ENCODE measurements at places on chromosomes 5 and 9.

DNA sequence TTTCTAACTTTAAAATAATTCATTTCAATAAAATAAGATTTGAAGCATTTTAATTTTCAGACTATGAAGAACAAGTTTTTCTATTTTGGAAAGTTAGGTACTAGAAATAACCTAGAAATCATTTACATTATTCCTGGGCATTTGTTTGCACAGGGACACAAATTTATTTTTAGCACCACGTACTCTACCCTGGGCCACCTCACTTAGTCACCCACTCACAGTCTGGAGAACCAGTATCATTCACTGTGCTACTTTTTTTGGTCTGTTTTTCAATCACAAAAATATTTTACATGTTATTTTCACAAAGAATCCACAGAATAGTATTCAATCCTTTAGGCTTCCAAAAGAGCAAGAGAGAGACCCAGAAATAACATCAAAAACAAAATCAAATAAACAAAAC, 128.6 kb upstream of the ACOT12 start:
- DNase-seq, result no peak

DNA sequence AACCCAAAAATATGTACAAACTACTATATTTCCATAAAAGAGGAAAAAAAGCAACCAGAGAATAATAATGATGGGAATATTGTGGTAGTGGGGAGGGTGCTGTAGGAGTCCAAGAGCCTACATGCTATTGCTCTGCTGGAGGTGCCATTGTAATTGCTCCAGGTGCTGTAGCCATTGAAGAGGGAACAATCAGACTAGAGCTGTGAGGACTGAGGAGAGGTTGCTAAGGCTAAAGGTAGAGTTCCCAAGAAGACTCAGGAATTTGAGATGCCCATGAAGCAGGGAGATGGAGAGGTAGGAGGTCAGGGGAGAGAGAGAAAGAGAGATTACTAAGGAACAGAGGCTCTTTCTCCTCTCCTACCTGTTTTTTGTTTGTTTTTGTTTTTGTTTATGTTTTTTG, 394.0 kb downstream of the DMRTA1 start:
- no peak for DNase-seq

DNA sequence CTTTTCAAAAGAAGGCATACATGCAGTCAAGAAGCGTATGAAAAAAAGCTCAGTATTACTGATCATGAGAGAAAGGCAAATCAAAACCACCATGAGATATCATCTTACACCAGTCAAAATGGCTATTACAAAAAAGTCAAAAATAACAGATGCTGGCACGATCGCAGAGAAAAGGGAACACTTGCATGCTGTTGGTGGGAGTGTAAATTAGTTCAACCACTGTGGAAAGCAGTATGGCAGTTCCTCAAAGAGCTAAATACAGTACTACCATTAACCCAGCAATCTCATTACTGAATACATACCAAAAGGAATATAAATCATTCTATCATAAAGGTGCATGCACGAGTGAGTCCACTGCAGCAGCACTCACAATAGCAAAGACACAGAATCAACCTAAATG, 24.5 kb downstream of the RETREG1 start:
- DNase-seq, result no peak

DNA sequence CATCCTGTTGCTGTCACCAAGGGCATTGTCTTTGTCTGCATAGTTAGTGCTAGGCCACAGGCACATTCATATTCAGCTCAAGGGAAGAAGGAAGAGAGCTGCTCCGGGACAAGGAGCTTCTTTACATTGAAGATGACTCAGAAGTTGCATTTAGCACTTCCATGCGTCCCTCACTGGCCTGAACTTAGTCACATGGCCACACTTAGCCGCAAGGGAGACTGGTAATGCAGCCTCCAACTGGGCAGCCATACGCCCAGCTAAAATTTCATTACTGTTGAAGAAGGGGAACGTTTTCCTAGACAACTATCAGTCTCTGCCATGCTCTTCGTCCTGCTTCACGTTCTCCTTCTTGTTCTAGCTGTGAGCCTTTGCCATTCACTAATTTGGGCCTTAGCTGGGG, 20.0 kb downstream of the ACTL7B start:
- DNase-seq, result no peak

DNA sequence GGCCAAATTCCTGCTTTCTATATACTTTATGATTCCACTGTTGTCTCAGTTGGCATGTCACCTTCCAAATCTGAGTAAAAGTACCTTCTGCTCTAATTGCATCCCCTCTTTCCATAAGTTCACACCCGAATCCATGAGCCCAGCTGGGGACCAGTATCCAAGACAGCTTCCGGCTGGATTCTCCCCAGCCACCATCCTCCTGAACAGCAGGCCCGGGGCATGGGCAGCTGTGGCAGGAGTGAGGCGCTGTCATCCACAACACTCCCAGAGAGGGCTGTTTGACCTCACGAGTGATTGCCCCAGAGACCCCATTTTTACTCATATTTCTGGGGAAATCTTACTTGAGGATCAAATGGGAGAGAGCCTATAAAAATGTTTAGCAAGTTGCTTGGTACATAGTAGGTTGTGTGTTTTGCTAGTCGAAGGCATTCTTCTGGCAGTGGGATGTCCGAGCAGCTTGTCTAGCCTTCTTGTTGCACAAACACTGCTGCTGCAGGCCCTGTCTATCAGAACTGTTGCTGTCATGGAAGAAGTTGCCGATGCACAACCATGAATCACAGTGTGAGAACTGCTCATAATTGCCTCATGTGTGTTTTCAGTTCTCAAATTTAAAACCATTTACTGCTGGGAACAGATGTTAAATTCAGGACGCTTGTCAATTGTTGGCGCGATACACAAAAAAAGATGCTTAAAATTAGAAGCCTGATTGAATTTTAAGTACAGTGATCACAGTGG, 93.8 kb downstream of the HSPA4 start:
- DNase-seq, result no peak

GRCh38 chr5:94470802-94471201, 147.6 kb downstream of the KIAA0825 start:
- no peak for DNase-seq

GRCh38 chr5:147554261-147554817, 44.5 kb upstream of the DPYSL3 start:
- no peak for DNase-seq

Data from hippocampal formation (tissue), 2 donors.